ENCODE measurements at places on chromosomes 4 and X.
A peak's percentile ranks its signal among the peaks of the same experiment; 100 is the strongest.

GRCh38 chr4:2763511-2763967 lies 7.4 kb upstream of the TNIP2 start:
- DNase-seq: no peak

- no peak for DNase-seq
Observed at GRCh38 chr4:6229095-6229494, 28.7 kb upstream of the JAKMIP1 start.

DNA sequence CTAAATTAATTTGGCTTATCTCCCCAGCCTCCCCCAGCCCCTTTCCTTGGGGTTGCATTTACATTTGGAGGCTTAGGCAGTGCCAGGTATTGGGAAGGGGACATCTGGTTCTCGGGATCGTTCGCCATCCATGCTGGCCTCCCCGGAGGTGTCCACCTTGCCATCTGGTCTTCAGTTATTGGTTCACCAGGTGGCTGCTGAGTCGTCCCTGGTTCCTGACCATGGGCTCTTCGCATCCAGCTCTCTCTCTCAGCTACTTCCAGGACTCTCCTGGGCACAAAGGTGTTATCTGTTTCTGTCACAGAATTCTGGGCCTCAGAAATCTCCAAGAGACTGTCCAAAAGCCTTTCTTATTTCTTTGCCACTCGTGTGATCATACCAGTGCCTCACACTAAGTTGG lies 75.4 kb upstream of the SCOC start:
- DNase-seq: no peak

- no peak for DNase-seq
Observed at GRCh38 chr4:99825272-99825671, 8.6 kb downstream of the DAPP1 start.

- DNase-seq: no peak
Observed at GRCh38 chrX:16711219-16711811, 1.2 kb downstream of the CTPS2 start.

DNA sequence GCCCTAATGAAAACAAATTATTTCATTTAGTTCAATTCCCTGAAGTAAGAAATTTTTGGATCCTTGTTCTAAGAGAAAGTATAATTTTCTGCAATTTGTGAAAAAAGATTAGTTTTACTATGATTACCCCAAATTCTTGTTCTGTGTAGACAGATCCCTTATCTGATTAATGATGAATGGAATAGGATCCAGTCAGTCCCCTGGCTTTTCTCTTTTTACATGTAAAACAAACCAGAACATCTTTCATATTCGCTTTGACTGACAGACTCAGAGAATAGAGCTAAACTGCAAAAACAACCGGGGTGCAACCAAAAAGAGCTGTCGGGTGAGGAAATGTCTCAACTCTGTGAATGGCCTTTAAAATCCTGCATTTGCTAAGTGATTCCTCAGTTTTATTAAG lies 93.4 kb upstream of the VEGFC start:
- no peak for DNase-seq

- DNase-seq: no peak
Observed at GRCh38 chr4:119070301-119070700, 65.3 kb upstream of the MYOZ2 start.

GRCh38 chr4:162011089-162011488 lies 152.7 kb downstream of the FSTL5 start:
- no peak for DNase-seq

GRCh38 chr4:161345741-161346140 lies 818.1 kb downstream of the FSTL5 start:
- no peak for DNase-seq

DNA sequence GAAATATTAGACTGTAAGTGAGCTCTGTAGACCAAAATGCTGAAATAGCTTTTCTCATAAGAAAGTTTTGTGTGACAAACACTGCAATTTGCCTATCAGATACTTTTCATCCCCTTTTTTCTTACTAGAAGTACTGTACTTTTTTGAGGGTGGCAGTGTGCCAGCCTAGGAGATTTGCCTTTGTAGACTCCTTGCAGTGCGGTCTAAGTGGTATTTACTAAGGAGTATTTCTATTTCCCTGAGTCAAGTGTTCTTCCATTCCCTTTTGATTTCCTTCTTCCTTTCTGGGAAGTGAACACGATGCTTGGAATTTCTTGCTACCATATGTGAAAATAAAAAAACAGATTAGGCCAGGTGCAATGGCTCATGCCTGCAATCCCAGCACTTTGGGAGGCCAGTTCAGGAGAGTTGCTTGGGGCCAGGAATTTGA lies 34.6 kb downstream of the PDLIM5 start:
- no peak for DNase-seq

DNA sequence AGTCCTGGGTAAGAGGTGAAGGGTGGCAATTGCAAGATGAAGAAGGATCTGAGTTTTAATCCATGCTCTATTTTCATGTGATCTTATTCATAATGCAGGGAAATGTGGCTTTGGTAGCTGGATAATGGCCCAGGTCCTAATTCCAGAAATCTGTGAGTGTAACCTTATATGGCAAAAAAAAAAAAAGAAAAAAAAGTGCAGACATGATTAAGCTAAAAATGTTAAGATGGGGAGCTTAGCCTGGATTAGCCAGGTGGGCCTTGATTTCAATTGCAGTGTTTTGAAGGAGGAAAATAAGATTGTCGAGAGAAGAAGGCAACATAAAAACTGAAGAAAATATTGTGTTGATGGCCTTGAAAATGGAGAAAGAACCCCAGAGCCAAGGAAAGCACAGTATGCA lies 867.7 kb upstream of the HS3ST1 start:
- no peak for DNase-seq

DNA sequence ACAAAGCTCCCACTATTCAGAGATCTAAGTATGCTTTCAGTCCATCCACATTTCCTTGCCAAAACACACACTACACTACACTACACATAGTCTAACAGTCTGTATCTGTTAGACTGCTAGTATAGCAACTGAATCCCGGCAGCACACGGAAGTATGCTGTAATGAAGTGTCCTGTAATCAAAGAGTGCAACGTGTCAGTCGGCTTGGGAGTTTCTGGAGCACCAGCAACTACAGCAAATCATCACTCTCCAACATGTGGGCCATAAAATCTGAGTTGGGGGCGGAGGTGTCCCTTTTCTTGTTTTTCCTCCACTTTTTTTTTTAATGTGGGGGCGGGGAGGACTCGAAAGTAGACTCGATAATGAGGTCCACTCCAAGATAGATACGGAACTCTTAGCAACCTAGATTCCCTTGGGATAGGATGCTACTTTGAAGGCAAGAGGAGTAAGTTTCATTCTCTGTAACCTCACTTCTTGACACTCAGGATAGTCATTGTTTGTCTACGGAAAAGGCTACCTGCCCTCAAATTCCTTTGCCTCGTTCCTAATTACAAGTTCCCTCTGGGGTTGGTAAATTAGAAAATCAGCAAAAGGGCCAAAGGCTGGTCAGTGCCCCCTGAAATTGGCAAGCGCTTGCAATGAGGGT lies 722 bp downstream of the SLC10A7 start:
- DNase-seq: no peak

DNA sequence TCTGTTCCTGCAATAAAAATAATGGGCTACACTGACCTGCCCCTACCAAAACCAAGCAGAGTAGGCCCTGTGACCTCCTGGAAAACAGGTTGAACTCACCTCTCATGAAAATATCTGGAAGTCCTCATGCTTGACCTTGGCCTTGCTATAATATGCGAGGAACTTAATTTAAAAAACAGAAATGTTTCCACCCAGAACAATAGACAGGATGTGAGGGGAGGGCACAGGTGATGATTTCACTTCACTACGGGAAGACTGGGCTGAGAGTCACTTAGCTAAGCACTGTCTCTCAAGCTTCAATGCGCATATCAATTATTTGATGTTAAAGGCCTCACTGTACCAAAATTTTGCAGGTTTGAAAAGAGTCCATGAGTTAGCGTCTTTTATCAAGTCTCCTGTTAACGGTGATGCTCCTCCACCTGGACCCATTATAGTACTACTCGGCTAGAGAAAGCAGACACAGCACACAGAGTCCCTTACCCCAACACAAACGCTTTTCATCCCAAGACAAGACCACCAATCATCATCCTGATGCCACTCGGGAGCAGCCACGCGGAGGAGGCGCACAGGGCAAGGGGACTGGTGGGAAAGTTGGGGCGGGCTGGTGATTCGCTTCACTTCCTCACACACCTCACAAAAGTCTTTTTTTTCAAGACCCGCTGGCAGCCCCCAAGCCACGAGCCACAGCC lies 25.9 kb downstream of the ZNF721 start:
- peak; percentile 22 for DNase-seq

GRCh38 chrX:63765712-63766111 lies 19.3 kb downstream of the ARHGEF9 start:
- DNase-seq: no peak

DNA sequence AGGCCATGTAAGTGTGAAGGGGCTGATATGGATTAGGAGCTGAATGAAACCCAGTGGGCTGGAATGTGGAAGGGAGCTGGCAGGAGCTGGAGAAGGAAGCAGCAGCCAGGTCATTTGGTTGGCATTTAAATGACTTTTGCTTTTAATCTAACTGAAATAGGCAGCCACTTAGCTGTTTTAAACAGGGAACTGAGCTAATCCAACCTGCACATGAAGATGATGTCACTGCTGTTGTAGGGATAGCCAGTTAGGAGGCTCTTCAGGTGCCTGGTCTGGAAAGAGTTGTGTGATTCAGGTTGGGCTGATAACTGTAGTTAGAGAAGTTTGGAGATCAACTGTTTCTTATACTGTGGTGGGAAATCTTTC lies 122.4 kb downstream of the PALLD start:
- no peak for DNase-seq

DNA sequence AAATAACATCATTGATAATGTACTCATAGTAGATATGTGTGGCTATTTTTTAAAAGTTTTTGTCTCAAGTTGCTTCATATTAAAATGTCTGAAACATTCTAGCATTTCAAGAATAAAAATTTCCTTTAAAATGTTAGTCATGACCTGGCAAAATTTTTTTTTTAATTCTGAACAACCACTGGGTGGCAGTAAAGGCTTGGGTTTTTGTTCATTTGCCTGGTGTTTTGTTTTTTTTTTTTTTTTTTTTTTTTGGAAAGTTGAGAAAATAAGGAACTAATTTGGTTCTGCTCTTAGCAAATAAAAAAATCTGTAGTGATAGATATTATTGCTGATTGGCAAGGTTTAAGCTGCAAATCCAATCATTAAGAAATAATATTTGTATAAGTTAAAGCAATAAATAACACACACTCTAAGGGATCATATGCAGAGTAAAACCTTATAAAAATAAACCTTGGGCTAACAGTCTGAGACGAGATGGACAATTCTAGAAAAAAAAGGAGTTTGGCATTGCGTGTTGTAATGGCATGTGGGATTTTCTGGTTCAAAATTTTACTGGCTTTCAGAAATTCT lies 81.4 kb downstream of the CEP44 start:
- peak; percentile 44 for DNase-seq

DNA sequence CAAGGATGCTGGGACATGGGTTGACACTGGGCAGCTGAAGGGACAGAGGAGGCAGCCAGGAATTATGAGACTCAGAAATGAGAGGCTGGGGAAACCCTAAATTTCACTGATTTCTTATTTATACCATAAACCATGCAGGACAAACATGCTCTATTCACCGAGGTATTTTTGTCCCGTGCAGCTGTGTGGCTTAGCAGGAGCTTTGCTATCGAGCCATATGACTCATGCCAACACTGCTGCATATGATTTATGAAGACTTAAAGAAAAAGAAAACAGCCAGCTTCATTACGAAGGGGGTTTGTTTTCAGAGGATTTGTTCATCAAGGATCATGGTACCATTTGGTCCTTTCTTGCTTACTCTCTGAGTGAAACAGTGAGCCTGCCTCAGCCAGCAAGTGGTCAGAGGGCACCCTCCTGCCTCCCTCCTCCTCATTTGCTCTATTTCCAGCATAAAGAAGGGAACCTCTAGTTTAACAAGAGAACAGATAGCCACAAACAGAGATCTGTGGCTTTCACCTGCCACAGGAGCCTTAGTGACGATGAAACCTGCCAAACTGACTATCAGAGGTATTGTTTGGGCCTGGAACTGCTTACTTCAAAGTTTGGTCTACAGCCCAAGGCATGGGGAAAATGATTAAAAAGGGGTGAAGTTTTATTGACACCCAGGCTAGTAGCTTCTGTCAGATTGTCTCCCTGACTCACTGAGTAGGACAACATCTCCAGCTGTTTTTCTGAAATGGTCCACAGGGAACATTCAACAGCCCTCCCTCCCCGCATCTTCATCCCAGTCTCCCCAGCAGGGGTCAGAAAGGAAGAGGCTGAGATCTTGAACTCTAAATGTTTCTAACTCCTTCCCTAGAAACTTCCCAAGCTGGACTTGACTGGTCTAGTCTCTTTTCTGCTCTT lies 80.1 kb upstream of the MAML3 start:
- DNase-seq: no peak

DNA sequence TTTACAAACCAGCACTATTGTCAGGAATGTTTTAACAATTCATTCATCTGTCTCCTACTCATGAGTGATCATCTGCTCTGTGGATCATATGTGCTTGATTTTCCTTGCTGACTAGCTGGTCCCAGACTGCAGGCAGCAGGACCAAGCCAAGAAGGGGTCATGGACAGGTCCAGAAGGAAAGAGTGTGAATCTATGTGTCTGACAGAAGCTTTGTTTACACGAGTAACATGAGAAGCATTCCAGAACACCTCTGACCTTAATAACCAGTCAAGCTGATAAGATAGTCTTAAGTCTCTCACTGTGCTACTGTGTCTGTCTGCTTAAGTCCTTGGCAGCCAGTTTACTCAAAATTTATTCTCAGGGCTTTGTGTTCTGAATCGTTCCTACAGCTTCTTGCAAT lies 39.0 kb downstream of the GUCY1A1 start:
- DNase-seq: peak; percentile 91

GRCh38 chr4:16687845-16688244 lies 210.6 kb downstream of the LDB2 start:
- DNase-seq: no peak

- no peak for DNase-seq
Observed at GRCh38 chrX:109880629-109881028, 122.3 kb upstream of the TMEM164 start.

DNA sequence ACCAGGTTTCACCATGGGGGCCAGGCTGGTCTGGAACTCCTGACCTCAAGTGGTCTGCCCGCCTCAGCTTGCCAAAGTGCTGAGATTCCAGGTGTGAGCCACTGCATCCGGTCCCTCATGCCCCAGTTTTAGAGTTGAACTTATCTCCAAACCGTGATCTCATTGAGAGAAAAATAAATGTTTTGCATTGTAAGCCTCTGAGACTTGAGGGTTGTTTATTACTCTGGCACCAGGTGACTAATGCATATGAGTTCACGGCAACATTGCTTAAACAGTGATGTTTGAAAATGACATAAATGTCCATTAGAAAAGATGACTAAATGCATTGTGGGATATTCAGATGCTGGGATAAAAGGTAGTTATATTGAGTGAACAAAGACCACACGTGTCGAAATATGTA lies 22.9 kb upstream of the FAT1 start:
- DNase-seq: no peak

Data from mesendoderm (in vitro differentiated cells).